ENCODE measurements at places on chromosomes 7 and 10.

DNA sequence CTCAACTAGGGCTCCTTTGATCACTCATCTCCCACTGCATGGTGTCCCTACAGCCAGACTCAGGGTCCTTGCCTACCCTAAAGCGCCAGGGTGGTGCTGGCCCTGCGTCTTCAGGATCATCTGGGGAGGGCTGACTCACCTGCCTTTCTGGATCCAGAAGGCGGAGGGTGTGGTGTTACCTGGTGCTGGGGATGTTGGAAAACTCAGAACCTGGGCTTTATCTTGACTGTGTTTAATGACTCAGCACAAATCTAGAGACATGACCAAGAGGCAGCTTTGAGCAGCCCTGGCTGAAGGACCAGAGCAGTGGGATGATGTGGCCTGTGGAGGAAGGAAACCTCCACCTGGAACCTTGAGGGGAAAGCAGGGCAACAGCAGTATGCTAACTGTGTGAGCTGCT, 96.5 kb downstream of the GRK5 start:
- no peak for DNase-seq

DNA sequence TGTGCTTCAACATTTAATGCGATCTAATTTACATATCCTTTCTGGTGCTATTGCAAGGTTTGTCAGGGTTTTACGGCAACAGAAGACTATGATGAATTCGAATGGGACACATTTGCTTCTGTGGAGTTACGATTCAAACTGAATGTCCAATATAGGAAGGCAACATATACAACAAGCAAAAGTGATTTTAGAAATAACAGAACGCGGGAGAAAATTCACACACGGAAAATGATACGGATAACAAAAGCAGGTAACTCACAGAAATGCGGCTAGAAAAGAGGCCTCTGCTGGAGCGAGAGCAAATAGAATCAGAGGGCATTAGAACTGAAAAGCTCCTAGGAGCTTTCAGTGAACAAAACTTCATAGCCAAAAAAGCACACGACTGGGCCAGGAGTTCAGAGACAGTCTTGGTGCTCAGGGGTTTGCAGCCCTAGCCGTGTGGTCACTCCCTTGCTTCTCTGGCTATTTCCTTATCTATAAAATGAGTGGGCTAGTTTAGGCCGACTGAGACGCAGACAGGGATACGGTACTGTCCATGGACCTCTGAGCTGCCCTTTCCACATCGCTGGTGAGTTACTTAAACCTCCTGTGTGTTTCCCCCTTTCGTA, 557 bp upstream of the TAX1BP1 start:
- DNase-seq: no peak

GRCh38 chr10:94546049-94546900, 687 bp downstream of the HELLS start:
- DNase-seq: no peak

DNA sequence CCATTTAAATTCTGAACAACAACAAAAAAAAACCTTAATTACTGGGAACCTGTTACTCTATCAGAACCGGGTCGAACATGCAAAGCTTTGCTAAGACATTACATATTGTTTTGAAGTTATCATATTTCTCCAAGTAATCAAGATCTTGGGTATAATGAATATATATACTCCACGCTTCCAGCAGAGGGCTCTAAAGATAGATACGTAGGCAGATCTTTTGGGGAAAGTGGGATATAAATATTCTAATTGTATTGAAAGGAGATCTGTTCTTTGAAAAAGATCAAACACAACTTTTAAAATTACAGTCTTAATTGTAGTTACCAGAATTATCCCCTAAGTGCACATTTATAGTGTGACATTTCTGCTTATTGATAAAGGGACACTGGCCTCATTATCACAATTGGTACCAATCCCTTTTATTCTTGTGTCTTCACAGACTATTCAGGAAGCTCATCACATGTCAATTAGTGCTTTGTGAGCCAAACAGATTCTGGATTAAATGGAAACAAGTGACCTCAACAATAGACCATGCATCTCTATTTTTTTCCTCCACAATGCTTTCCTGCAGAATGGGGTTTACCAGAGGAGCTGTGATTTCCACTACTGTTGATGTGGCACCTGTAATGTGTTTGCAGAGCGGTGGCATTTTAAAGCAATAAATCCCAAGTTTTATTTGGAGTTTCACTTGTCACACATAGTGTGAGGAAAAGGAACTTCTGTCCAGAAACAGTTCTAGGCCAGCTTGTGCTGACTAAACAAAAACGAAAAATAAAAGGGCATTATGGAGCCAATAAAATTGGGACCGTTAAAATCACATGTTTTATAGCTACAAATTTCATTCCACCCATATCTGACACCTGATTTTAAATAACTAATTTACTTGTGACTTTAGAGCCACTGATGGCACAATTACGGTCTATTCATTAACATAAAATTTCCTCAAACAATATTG, 122.4 kb downstream of the CTTNBP2 start:
- no peak for DNase-seq

DNA sequence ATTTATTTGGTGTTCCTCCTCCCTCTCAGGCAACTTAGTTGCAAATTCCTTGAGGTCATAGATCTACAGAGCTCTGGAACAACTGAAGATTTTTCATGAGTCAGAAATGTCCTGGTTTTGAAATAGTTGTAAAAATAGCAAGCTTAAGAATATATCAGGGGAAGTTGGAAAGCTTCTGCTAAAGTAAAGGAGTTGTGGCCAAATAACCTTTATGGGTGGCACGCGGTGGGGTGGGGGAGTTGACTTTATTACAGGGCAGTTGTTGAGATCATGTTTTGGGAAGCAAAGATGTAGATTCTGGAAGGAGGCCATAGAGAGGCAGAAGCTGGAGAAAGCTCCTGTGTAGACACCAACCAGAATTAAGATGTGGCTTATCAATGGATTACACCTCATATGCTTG, 326.0 kb upstream of the MTPN start:
- DNase-seq: no peak

GRCh38 chr7:74138334-74138867, 35.8 kb upstream of the EIF4H start:
- no peak for DNase-seq

DNA sequence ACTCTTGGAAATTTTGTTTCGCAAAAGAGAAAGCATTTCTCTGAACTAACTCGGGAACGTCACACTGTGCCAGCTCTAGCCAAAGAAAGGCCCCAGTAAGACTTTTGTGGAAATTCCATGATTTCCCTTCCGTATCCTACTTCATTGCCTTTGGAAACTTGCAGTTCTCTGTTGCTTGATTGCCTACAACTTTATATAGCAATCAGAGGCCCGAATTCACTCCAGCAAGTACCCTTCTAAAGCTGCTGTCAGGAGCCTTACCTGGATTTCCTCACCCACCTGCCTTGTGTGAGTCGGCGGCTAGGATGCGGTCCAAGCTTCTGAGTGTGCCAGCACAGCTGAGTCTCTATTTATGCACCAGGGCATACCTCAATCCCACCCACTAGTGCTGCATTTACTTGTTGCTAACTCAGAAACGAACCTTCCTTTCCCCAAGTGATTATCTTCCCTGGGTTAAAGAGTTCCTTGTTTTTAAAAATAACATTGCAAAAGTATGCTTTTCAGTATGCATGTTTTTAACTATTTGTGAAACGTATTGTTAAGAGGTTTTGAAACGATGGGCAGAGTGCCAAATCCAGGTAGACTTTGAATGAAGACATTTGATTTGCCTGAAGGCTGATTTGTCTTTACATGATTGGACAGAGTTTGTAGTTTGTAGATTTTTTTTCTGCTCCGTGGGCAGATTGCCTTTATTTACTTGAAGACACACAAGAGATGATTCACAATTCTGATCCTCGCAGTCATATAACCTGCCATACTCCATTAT, at the start of gene AGR2:
Gene AGR2, minus strand, starts transcription at position 326 of the 766 bp plus-strand sequence. CDS start 3,203 bp downstream, outside the sequence.
- no peak for DNase-seq

DNA sequence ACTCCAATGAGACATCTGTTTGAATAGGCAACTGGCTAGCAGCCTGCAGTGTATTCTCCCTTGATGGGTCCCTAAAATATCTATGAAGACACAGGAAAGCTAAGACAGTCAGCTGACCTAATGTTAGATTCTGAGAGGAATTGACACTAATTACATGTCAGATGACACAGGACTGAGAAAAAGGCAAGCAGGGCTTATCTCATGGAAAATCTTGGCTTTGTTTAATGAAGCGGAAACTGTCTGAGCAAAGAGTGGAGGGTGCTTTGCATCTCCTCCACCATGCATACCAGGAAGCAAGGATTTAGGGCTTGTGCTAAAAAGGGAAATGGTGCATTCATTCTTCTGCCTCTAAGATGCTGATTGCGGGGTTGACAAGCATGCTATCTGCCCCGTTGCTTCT, 135.5 kb upstream of the GLI3 start:
- DNase-seq: no peak

- DNase-seq: no peak
Observed at GRCh38 chr10:11898372-11899066, 75.4 kb downstream of the PROSER2 start.

GRCh38 chr10:96402417-96403305, 43.9 kb upstream of the OPALIN start:
- DNase-seq: no peak

DNA sequence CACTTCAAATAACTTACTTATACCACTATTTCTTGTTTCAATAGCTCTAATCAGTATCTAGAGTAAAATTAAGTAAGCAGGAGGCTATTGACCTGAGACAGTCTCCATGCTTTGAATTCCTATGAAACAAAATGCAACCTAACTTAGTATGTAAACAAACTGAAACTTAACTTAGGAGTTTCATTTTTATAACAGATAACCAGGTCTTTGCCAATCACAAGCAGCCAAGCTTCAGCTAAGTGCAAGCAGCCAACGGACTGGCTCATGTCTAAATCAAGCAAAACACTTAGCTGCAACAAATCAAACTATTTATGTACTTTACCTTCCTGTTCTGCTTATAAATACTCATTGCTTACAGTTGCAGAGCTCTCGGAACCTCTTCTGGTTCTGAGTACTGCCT, 4.4 kb upstream of the GSTK1 start:
- DNase-seq: no peak

GRCh38 chr7:140698477-140698876, 2.0 kb downstream of the NDUFB2 start:
- DNase-seq: no peak

GRCh38 chr10:94036766-94037033, 43.0 kb downstream of the PLCE1 start:
- DNase-seq: no peak

DNA sequence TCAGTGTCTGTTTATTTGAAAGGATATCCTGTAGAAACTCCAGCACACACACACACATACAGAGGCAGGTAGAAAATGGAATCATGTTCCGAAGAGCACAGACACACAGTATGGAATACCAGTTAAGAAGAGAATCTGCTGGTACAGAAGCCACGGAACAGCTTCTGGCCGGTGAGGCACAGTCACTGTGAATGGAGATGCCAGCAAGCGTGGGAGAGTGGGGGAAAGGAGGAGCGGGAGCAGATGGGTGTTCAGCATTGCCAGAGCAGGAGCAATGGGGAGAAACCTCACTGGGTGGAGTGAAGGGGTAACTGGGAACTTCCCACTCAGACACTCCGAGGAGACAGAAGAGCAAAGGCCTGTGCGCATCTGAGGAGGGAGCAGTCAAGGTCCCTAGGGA, 9.5 kb upstream of the IMPDH1 start:
- DNase-seq: no peak

DNA sequence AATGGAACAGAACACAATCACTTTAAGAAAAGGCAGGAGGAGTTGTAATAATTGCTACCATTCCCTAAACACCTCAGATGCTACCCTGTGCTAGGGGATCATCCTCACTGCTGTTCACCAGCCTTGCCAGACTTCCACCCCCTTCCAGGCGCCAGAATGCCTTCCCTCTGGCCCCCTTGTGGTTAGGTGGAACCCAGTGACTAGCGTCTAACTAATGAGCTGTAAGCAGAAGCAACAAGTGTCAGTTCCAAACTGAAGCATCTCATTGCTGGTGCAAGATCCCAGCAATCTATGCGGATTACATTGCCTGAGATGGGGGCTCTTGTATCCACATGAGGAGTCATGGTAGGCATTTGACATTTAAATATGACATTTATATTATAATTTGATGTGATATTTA, 86.6 kb downstream of the FRMD4A start:
- DNase-seq: no peak

- no peak for DNase-seq
Observed at GRCh38 chr7:42314696-42315095, 77.7 kb upstream of the GLI3 start.

DNA sequence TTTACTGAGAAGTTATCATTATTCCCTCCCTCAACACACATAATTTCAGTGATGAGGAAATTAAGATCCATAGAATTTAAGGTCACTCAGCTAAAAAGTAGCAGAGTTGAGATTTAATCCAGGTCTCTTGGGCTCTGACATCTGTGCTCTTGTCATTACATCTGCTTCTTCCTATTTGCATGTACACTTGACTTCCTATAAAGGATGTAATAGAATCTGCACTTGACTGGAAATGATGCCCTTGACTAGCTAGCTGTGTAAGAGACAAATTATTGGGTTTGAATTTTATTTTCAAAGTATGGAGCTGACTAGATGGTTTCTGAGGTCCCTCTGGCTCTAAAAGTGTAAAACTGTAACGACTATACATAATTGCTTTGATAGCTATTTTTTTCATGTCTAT, 59.5 kb downstream of the AGK start:
- DNase-seq: no peak

DNA sequence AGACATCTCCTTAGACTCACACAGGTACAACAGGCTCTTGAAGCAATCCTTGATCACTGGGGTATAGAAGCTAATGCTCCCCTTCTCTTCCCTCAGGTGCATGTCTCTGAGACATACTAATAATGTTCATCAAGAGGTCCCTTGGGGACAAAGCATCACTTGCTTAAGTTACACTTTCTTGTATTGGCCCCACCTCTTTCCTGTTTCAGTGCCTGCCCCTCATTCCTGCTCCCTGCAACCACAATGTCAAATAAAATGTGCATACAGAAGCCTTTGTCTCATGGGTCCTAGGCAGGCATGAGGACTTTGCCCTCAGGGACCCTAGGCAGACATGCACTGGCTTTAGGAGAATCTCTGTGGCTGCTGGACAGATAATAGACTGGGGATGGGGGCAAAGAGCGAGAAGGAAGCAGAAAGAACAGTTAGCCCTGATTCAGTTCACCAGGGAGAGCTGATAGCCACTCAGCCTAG, 175.0 kb upstream of the NPY start:
- DNase-seq: no peak

DNA sequence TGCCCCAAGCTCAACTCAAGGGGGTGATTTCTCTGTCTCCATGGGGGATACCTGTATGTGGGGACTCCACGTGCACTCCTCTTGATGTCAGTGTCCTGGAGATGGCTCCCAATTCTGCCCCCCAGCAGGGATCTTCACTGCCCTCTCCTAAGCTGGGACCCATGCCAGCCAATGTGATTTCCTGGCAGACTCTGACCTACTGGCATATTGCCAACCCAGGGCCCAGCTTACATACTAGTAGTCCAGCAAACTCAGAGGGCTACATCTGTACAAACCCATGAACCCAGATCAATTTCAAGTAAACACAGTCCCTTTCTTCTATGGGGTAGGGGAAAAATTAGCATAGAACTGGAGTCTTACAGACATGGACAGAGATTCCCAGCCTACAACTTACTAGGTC, 26.2 kb upstream of the BMPR1A start:
- no peak for DNase-seq
